ENCODE measurements at places on chromosomes 6 and 20.
A peak's percentile ranks its signal among the peaks of the same experiment; 100 is the strongest.

DNA sequence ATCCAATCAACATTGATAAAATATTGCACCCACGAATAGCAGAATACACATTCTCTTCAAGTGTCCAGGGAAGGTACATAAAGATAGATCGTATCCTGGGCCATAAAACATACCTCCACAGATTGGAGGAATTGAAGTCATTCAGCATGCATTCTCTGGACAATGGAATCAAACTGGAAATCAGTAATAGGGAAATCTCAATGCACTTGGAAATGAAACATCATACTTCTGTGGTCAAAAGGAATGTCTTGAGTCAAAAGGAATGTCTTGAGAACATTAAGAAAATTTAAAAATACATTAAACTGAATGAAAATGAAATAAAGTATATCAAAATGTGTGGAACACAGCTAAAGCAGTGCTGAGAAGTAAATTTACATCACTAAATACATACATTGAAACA is 138.8 kb downstream of the TFAP2A start:
- no peak for DNase-seq

DNA sequence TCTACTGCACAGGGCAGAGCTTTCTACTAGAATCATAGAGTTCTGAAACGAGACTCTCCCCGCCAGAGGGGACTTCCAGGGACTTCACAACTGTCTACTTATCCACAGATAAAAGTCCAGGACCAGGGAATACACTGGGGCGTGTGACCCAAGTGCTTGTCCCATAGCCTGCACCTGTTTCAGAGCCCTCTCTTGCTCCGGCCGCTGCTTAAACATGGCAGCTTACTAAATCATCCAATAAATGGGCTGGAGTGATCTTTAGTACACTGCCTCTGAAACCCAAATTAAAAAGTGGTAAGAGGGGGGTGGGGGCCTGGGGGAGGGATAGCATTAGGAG is 8.9 kb upstream of the RAB44 start:
- DNase-seq: no peak

DNA sequence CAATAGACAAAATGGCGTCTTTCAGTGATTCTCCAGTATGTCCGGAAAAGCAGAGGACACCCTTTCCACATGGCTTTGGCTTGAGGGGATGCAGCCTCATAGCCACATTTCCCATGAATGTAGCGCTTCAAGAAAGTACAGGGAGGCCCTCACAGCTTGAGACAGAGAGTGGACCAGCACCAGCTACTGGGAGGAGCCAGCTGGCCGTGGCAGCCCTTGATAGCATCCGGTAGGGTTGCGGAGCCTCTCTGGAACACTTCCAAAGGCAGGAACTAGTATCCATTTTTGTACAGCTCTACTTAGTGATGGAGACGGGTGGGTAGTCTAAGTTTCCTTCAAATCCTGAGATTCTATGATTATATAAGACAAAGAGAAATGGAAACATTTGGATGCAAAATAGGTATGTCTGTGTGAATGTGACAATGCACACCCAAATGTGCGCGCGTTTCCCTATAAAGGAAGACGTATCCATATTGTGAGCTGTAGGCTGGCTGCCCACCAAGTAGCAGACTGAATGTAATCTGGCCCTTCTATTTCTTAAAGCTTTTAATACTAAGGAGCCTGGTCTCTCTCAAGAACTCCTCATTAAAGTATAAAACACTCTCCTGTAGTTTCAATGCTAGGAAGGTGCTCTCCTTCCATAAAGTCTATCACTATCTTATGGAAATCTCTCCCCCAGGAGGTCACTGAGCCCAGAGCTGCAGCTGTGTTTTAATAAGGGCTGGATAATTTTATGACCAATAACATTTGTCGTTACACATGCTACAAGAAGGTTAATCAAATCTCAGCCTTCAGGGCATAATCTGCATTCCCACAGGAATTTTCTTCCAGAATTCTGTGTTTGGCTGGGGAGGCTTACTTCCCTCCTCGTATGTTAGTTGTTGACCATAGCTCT is 74.0 kb downstream of the SOBP start:
- peak; percentile 22 for DNase-seq

DNA sequence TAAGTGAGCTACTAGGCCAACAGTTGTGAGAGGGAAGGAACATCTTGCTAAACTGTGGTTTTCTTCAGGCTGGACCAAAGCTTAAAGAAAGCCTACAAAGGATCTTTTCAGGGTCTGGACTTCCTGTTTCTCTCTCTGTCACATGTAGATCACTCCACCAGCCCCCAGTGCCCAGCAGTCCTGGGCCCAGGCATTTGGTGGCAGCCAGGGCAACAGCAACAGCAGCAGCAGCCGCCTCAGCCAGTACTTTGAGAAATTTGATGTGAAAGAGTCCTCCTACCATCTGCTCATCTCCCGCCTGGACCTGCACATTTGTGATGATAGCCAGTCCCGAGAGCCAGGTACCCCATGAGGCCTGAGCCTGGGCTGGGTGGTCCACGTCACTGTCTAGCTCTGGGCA is 44.1 kb downstream of the BLTP3A start:
- DNase-seq: no peak

GRCh38 chr6:23688650-23689049 is 437.4 kb upstream of the NRSN1 start:
- DNase-seq: no peak

DNA sequence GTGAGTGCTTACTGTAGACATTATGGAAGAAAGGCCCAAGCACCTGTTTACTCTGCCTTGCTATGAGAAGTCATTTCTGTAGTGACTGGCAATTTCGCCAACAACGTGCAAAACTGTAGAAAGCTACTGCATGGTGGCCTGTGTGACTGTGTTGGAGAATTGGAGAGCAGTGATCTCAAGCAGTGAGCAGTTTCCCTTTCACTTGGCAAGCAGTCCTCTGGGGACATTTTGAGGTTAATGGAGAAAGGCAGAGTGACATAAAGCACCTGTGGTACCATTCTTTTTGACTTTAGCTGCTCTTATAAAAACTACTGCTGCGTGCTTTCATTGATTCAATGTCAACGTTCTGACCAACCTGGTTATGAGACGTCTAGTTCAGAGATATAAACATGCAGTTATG is 382.6 kb upstream of the JAG1 start:
- DNase-seq: no peak

DNA sequence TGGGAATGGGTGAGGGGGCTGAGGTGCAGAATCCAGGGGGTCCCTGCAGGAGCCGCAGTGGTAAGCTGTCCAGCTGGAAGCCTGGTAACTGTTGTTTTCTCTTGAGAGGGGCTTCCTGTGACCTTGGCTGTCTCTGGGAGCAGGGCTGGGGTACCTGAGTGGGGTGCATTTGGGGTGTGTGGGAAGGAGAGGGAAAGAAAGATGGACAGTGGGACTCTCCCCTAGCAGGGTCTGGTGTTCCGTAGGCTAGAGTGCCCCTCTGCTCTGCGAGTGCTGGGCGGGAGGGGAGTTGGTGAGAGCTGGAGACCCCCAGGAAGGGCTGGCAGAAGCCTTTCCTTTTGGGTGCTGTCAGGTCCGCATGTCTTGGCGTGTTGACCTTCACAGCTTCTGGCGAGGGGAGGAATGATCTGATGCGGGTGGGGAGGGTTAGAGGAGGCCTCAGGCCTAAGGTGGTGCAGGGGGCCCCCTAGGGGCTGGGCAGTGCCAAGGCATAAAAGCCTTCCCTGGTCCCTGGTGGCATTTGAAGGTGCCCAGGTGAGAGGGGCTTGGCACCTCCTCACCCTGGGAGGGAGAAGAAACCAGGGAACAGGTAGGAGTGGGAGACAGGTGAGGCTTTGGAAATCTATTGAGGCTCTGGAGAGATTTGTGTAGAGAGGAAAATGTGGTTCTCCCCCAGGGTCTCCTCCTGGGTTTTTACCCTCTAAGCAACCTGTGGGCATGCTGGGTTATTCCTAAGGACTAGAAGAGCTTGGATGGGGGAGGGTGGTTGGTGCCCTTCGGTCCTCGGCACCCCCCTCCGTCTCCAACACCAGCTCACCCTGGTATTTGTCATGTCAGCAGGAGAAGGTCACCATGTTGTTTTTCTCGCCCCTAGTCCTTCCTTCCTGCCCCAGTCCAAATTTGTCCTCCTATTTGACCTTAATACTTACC is 3.3 kb downstream of the VEGFA start:
- no peak for DNase-seq
